ENCODE measurements at places on chromosomes 7 and 10.

DNA sequence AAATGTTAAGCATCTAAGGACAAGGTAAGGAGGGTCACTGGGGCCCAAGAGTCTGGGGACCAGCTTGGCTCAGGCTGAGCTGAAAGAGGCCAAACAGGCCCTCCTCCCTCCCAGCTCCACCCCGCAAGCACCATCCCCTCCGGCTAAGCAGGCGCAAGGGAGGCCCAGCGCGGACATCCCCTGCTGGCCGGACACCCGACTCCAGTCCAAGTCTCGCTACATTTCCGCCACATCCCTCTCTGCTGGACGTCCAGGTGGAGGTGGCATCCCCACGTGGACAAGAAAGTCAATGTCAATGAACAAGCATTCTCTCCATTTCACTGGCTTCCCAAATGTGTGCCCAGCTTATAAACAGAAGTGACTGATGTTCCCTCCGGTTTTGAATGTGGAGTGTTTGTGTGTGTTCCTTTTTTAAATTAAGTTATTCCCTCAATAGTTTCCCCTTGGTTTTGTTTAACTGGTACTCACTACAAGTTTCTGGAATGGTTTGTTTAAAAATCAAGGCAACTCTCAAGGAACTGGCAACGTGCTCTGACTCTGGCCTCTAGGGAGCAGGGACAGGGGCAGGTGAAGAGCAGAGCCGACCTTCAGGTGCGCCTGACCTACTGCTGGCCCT lies 35.4 kb downstream of the PSAP start:
- no peak for DNase-seq

GRCh38 chr10:102102421-102102820 lies 17.7 kb downstream of the LDB1 start:
- DNase-seq = no peak

DNA sequence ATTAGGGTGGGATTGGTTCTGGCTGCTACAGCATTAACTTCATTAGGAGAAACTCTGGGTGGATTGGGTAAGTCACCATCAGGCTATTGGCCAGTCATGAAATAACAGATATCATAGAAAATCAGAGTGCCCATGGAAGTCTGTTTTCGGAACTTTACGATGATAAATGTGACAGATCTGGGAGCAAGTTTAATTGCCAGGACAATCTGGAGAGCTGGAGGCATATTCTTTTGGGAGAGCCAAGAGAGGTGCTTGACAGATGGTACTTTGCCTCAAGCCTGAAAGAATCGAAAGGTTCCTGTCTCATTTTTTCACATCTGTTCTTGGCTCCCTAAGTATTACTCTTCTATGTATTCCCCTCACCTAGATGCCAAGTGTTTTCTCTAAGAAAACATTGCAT lies 369.9 kb downstream of the CNTNAP2 start:
- DNase-seq = no peak

GRCh38 chr7:40199076-40199802 lies 64.4 kb downstream of the SUGCT start:
- no peak for DNase-seq

DNA sequence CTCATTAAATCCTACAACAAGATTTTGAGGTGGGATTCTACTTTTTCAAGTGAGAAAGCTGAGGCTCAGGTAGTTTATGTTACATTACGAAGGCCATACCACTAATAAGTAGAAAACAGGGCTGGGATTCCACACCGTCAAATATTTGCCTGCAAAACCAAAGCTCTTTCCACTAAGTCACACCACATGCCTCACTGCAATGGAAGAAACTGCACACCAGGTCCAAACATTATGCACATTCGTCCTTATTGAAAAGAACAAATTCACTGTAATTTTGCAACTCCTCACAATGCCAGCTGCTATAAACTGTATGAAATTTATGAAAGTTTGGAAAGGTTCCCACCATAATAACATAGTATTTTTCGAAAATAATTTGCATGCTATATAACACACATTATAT lies 66.5 kb downstream of the DGKB start:
- DNase-seq = no peak

GRCh38 chr10:5476918-5477525 lies 22.3 kb downstream of the CALML5 start:
- no peak for DNase-seq

DNA sequence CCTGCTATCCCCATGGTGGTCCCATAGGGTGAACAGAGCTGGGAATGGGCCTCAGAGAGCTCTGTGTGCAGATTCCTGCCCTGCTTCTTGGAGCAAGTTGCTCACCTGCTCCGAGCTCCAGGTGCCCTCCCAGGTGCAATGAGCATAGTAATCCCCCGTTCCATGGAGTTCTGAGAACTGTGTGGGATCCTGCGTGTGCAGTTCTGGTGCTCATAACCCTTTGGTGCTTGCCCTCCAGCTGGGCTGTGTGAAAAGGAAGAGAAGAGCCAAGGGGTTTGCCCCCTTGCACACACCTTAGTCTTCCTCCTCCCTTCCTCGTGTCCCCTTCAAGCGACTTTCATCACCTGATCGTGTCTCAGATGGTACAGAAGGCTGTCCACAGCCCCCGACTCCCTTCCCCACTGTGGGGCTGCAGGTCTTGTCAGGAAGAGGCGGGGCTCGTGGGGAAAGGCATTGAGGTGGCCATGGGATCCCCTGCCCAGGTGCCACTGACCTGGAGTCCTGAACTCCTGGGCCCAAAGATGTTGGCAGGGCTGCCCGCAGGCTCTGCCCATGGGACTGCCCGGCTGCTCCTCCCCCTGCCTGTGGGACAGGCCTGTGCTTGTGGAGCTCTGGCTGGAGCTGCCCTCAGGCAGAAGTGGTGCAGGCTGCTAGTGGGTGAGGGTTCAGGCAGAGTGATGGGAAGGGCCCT lies 21.9 kb upstream of the ZNF488 start:
- DNase-seq = no peak

DNA sequence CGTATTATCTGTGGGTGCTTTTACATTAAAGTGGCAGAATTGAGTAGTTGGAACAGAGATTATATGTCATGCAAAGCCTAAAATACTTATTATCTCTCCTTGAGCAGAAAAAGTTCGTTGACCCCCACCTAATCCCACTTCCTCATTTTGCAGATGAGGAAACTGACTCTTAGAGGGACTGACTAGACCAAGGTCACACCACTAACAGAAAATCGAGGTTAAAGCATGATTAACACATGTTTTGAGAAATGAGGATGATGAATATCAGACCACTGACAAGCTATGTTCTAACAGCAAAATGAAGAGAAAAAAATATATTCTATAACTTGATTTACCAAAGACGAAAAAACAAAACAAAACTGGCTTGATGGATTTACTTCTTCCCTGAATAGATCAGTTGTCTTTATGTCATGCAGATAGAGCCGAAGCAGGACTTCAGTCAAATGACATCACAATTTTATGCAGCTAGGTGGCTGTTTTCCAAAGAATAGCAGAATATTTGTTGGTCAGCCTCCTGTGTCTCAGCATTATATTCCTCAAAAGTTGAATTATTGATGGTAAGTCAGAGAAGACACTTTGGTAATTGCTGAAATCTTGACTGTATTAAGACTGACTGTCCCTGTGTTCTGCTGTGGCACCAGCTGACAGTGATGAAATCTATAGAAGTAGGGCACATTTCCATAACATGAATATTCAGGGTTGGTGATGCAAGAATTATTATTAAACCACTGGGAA lies 24.2 kb upstream of the SMIM30 start:
- DNase-seq = no peak

Data from CD4-positive, alpha-beta T cell treated with Interleukin-4 for 1 hour (primary cell).